Spinal cord (tissue), 10 donors: ENCODE measurements at places on chromosomes 5 and 9. TPM values are rescaled to one million over a fixed set of nuclear protein-coding genes. Genes with fewer than 3 reads are reported as not detected.

GRCh38 chr5:55427157-55427556 is 107.6 kb downstream of the PLPP1 start:
- no peak overlapping the region for H3K27ac ChIP-seq
- H3K4me1 ChIP-seq, result peaks cover 9% of the 10 kb centered on the region
- DNase-seq, result no peak
- H3K36me3 ChIP-seq, result peaks cover 26% of the 10 kb centered on the region
- no peaks in the 10 kb centered on the region for H3K27me3 ChIP-seq
- H3K4me3 ChIP-seq, result no peak overlapping the region

DNA sequence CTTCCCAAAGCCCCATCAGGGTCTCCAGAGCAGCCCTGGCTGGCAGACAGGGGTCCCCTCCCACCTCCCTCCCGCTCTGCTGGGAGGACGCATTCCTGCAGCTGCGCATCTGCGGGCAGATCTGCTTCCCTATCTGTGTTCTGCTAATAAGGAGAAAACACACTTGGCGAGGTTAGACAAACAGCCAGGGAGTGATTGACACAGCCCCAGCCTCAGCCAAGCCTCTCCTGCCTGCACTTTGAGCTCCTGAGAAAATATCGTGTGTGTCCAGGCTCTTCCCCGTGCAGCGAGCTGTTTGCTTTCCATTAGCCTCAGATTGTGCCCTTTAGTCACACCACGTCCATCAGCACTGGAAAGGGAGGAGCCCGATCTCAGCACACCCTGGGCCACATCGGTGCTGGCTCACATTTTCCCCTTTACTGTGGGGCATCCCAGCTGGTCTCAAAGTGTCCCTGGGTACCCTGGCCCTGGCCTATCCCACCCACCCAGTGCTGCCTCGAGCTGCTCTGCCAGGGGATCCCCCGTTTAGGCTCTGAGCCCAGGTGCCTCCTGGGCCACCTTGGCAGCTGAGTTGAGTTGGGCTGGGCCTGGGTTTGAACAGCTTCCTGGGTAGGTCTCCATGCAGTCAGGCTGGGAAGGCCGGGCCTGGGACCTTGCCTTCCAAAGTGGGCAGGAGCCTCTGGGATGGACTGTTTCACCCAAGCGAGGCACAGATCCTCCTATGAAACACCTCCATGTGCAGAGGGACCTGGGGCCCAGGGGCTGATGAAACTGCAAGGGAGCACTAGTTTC is 61.1 kb downstream of the BARX1 start:
- H3K27me3 ChIP-seq, result no peaks in the 10 kb centered on the region
- H3K36me3 ChIP-seq, result no peaks in the 10 kb centered on the region
- no peak for DNase-seq
- H3K4me3 ChIP-seq, result no peak overlapping the region
- no peaks in the 10 kb centered on the region for H3K4me1 ChIP-seq
- H3K27ac ChIP-seq, result no peak overlapping the region

Gene PPP3R2
- 0.55 TPM for polyA plus RNA-seq

- H3K27ac ChIP-seq, result no peak overlapping the region
- H3K4me1 ChIP-seq, result no peaks in the 10 kb centered on the region
- H3K36me3 ChIP-seq, result no peaks in the 10 kb centered on the region
- H3K4me3 ChIP-seq, result no peak overlapping the region
These were observed 118.6 kb downstream of the MAT2B start for GRCh38 chr5:163623986-163624385.

- no peak overlapping the region for H3K27ac ChIP-seq
- no peaks in the 10 kb centered on the region for H3K36me3 ChIP-seq
- no peaks in the 10 kb centered on the region for H3K4me1 ChIP-seq
- DNase-seq, result no peak
These were observed 12.0 kb upstream of the DNAH5 start for GRCh38 chr5:13956471-13956870.

DNA sequence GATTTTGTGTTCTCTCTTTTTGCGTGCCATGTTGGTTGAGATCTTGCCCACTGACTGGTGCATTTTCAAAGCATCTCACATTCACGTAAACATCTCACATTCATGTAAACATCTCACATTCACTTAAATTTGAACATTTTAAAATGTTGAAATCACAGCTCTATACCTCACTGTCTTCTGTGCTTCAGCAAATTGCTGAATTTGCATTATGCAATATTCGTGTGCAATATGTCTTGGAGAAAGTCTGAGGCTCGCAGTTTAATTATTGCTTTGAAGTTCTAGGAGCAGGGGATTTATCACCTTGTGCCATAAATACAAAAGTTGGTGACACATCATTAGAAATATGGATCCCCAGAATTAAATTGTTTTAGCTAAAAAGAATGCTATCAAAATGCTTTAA is 42.6 kb downstream of the TNFSF15 start:
- H3K36me3 ChIP-seq, result no peaks in the 10 kb centered on the region
- no peak overlapping the region for H3K27ac ChIP-seq
- no peaks in the 10 kb centered on the region for H3K4me1 ChIP-seq
- H3K27me3 ChIP-seq, result no peaks in the 10 kb centered on the region
- no peak overlapping the region for H3K4me3 ChIP-seq
- DNase-seq, result no peak
